ENCODE measurements at places on chromosomes 11 and 22.
A peak's percentile ranks its signal among the peaks of the same experiment; 100 is the strongest.

DNA sequence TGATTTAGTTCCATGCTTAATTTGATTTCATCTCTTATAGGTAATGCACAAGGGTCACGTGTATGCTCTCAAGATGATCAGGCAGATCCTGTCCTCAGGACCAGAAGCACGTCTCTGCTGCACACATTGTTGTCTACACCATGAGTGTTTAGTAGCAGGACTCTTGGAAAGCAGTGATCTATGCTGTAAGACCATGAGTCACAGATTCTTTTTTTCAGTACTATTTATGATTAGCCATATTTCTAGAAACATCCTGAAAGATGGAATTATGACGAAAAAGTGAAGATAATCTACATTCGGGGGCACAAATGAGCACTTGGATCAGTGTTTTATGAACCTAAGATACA lies 29.6 kb downstream of the ZBED4 start:
- no peak for DNase-seq

DNA sequence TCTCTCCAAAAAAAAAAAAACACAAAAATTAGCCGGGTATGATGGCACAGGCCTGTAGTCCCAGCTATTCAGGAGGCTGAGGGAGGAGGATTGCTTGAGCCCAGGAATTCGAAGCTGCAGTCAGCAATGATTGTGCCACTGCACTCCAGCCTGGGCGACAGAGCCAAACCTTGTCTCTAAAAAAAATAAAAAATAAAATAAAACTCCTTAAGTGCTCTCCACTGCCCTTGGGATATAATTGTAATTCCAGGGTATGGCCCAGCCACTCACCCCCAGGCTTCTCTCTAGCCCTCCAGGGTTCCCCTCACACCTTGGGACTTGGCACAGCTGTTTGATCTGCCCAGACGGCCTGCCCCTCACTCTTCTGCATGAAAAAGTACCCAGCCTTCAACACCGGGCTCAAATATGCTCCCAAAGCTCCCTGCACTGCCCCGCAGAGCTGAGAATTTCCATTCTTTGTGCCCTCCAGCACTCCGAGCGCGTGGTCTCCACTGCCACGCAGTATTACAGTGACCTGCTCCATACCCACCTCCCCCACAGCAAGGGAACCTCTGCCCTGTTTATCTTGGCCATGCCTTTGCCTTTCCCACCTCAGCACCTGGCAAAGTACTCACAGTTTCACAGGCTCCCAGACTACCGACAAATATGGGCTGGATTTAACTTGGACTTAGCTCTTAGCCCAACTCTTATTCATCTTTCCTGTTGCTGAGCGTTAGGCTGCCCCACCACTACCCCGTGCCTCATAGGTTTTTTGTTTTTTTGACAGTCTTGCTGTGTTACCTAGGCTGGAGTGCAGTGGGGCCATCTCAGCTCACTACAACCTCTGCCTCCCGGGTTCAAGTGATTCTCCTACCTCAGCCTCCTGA lies 7.6 kb upstream of the FTH1 start:
- DNase-seq = peak; percentile 92

DNA sequence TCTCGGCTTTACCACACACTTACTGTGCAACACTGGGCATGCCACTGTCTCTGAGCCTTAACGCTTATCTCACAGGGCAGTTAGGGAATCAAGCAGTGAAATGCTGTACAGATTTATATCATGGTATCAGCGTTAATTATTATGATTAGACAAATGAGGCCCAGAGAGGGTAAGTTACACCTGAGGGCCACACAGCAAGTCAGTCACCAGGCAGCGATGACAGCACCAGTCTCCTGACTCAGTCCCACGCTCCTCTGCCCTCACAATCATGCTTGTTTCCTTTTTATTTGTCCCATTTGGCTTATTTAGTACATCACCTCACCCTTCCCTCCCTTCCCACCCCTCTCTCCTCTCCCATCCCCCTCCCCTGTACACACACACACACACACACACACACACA lies 12.2 kb downstream of the CHRDL2 start:
- no peak for DNase-seq

- DNase-seq = no peak
Measured at GRCh38 chr11:120645639-120646038, 134.1 kb downstream of the GRIK4 start.

DNA sequence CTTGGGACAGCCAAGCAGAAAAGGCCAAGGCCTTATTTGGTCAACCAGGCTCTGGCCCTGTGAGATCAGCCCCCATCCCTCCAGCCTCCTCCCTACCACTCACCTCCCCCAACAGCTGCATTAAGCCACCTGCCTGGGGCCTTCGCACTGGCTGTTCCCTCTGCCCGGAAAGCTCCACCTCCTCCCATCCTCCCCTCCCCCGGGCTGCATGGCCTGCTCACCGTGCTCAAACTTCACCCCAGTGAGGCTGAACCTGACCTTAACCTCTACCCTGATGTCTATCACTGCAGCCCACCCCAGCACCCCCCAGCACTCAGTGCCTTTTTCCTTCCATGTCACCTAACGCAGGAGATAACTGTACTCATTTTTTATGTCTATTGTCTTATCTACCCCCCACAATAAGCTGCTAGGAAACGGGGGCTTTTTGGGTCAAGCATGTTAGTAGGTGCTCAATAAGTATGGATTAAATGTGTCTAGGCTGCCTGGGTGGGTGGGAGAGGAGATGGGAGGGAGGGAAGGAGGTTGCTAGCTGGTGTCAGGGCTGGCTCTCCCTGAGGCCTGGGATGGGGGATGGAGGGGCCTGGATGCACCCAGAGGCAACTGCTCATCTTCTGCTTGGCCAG lies 912 bp downstream of the PTPRCAP start:
- DNase-seq = no peak

DNA sequence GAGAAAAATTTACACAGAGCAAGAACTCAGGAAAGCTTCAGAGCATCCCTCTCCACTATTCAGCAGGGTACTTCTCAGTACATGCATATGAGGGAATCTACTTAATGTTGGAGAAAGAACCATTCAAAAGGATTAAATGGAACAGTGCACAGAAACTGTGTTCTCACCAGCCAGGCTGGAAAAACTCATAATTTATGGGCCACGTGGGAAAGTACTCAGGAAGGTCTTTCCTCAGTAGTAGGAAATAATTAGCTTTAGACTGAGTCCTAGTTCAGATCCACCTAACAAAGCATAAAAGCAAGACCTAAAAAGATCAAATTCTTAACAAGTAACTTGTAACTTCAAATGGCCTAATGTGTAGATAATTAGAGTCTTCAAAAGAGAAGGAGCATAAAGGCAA lies 134.0 kb downstream of the FAM76B start:
- no peak for DNase-seq

- no peak for DNase-seq
Measured at GRCh38 chr11:44539971-44540370, 25.5 kb upstream of the CD82 start.

GRCh38 chr11:123255909-123256308 lies 60.9 kb upstream of the CLMP start:
- DNase-seq = no peak

DNA sequence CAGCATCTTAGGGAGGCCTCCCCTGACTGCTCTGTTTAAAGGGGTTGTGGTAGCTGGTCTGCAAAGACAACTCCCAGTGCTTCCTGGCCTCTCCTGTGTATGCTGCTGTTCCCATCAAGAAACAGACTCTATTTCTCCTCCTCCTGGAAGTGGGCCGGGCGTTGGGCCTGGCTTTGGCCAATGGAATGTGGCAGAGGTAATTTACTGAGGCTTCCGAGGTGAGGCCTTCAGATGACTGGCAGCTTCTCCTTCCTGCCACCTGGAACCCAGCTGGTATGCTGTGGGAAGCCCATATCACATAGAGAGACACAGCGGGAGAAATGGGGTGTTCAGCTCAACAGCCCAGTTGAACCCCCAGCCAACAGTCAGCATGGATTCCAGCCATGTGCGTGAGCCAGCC lies 25.1 kb upstream of the EIF3D start:
- no peak for DNase-seq

DNA sequence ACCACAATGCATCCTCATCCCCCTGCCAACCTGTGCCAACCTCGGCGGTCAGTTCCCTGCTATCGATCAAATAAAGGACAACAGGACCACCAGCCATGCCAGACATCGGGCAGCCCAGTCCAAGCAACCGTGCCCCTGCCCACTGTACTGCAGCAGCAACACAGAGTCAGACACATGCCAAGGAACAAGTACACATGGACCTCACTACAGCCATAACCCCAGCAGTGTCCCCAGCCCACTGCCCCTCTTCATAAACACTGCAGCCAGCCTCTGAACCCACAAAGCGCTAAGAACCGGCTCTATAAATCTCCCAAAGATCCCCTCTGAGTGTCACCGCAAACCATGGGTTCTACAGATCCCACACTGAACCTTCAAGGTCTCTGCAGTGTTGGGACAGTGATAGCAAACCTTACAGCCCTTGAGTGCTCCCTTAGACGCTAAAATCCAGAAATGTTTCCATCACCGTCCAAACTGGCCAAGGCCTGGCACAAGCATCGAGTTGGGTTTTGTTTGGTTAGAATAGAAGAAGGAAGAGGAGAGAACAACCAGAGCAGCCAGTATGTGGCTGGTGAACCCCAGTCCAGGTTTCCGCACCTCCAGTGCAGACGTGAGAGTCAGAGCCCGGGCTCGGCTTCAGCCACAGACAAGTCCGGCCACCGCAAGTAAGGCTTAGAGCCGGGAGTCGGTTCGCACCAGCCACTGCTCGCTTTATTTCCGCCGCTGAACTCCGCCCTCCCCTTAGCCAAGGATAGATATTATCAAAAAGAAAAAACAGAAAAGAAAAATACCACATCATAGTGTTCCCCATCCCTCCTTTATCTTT lies 7.9 kb downstream of the PAX6 start:
- DNase-seq = no peak

- DNase-seq = no peak
Measured at GRCh38 chr11:124717786-124718651, 21.7 kb upstream of the NRGN start.

GRCh38 chr22:33569559-33569958 lies 350.7 kb downstream of the LARGE1 start:
- no peak for DNase-seq

DNA sequence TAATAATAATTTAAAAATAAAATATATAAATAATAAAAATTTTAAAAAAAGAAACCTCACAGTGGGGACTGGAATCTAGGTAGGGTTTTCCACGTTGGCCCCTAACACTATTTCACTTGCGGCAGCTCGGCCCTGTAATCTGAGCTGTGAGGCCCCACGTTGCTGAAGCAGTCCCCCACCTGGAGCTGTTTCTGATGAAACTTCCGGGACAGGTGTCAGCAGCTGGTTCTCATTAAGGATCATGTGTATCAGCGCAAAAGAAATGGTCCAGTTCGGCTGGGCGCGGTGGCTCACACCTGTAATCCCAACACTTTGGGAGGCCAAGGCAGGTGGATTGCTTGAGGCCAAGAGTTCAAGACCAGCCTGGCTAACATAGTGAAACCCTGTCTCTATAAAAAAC lies 17.3 kb downstream of the RHOD start:
- DNase-seq = no peak

DNA sequence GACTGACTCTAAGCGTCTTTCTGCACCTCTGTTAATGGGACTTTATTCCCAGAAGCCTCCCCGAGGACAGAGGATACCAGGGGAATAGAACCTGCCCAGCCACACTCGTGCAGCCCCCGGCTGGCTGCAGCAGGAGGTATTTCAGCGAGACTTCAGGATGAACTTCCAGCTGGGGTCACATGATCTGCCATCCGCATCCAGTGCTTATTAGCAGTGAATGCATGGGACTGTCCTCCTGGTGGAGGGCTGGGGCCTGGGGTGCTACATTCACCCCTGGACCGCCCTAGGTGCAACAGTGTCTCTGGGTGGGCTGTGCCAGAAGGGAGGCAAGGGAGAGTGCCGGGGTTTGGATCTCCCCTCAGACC lies 1.6 kb downstream of the DUSP8 start:
- DNase-seq = no peak

- no peak for DNase-seq
Measured at GRCh38 chr11:128195756-128196155, 391.6 kb downstream of the ETS1 start.

All from left lobe of liver (tissue), 2 donors.